NCI-H2081 (cell line): ENCODE measurements at places on chromosomes 16 and 17.

DNA sequence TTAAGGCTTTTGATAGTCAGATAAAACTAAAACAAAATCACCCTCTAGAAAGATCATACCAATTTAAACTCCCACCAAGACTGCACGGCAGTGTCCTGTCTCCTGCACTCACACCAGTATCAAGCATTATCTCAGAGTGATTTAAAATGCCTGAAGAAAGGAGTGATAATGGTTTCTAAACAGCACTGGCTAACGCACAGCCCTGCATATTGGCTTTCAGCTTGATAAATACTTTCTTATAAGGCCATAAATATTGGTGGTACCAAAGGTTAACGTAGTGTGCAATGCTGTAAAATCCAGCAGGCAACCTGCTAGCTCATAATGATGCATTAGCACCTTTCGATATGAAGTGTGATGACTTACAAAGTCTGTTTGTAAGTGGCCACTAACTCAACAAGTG is 214.3 kb downstream of the RBFOX1 start:
- peak; percentile 17 for DNase-seq

GRCh38 chr17:9940841-9941240 is 35.8 kb upstream of the RCVRN start:
- no peak for DNase-seq

GRCh38 chr17:28896884-28897768 is at the start of gene FLOT2:
Gene FLOT2, minus strand, starts transcription at chr17:28897733. Its CDS starts 159 bp downstream, at chr17:28897574.
- DNase-seq = peak; percentile 56

- DNase-seq = no peak
These were observed 31.8 kb upstream of the NSRP1 start for GRCh38 chr17:30084788-30085187.
